Tibial artery (tissue), 4 donors: ENCODE measurements at places on chromosomes 5 and 9.

- DNase-seq: no peak
These were observed 569 bp downstream of the YIPF5 start for GRCh38 chr5:144169904-144170275.

DNA sequence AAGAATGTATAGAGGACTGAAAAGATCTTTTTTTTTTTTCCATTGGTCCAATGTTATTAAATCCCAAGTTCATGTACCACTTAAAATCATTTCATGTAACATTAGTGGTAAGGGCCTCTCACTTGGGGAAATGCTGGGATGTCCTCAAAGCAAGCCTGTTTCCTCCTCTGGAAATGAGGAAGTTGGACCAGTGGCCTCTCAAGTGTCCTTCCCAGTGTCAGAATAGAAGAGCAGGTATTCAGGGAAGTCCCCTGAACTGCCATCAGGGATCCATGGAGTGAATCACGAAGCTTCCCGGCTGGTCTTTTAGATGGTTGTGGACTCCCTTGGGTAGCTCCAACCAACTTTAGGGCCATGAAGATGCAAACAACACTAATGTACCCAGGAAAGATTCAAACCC, 55.2 kb upstream of the AFAP1L1 start:
- no peak for DNase-seq

GRCh38 chr9:117596678-117597077, 107.5 kb upstream of the TLR4 start:
- no peak for DNase-seq

- DNase-seq: no peak
These were observed 25.6 kb upstream of the TUSC1 start for GRCh38 chr9:25703701-25704357.

DNA sequence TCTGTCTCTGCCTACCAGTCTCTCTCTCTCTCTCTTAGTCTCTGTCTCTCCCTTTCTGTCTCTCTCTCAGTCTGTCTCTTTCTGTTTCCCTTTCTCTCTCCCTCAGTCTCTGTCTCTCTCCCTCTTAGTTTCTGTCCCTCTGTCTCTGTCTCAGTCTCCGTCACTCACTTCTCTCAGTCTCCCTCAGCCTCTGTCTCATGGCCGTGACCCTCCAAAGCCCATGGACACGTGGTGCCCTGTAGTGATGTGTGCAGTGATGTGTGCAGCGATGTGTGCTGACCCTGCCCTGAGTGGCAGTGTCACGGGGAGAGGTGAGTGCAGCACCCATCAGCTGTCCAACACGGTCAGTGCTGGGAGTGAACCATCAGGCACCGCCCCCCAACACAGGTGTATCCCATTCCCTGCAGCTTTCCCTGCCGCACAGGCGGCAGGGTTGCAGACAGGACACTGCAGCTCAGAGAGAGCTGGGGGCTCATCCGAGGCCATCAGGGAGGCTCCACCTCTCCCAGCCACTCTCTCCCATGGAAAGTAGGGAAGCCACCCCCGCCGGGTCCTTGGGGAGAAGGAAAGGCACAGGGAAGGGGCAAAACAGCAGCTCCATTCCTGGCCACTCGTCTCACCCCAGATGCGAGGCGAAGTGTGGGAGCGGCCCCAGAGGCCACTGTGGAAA, 794 bp upstream of the LRRC14B start:
- DNase-seq: no peak

- DNase-seq: no peak
These were observed 50.3 kb downstream of the RFX3 start for GRCh38 chr9:3475300-3476020.

DNA sequence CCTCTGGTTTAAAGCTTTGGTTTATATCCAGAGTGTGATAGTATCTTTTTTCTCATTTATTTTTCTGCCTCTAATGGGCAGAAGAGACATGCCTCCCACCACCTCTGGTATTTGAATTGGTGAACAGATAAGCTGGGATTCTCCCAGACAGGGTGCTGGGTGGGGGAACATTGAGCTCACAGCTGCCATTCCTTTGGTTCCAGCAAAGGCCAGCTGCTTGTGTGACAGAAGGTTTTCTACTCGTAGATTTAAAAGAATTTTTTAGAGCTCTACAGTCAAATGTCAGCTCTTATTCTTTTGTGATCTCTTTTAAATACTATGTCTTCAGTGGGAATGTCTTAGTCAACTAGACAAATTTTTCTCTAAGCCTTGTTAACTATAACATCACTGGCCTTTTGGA, 54.7 kb upstream of the ADAMTS16 start:
- DNase-seq: no peak

- DNase-seq: no peak
These were observed 356.3 kb downstream of the CSNK1G3 start for GRCh38 chr5:123868267-123868666.

GRCh38 chr9:80382211-80382891, 810.6 kb downstream of the TLE4 start:
- DNase-seq: no peak

DNA sequence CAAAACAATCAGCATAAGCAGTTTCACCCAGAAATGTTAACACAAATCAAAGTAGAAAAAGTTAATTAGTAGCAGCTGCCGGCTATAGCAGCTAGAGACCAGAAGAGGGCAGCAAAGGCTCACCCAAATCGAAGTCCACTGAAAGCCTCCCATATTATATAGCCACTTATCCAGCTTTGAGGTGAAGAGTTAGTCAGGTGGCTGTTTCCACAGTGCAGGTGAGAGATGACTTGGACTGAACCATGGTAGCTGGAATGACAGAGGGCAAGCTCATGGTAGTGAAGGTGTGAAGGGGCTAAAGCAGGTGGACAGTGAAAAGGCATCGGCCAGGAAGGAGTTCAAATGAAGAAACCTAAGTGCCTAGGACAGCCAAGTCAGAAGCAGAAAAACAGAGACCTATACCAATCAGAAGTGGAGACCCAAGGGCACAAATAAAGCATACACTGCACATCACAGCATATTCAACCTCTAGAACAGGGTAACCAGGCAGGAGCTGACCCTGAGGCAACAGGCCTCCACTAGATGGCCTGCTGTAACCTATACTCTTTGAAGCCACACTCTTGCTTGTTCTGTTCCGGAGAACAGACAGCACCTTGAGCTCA, 7.2 kb upstream of the RNF38 start:
- peak; percentile 49 for DNase-seq

GRCh38 chr5:85000671-85001070, 616.0 kb upstream of the EDIL3 start:
- DNase-seq: no peak

- DNase-seq: no peak
These were observed 2262.8 kb upstream of the ACO1 start for GRCh38 chr9:30121611-30122010.

GRCh38 chr9:68669218-68669617, 35.8 kb upstream of the PIP5K1B start:
- DNase-seq: no peak

DNA sequence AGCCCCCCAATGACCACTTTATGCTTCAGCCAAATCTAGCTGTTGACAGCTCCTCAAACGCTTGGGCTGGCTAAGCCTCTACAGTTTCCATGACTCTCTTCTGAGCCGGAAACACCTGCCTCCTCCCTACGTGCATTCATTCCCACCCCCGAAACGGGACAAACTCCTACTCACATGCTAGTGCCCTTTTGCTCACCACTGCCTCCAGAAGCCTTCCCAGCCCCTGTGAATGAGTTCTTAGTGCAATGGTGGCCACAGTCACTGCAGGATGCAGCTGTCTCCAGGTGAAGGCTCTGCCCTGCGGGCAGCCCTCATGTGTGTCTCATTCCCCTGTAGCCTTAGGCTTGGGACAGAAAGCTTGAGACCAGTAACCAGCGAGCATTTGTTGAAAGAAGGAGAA, 68.8 kb upstream of the DAB2IP start:
- no peak for DNase-seq

DNA sequence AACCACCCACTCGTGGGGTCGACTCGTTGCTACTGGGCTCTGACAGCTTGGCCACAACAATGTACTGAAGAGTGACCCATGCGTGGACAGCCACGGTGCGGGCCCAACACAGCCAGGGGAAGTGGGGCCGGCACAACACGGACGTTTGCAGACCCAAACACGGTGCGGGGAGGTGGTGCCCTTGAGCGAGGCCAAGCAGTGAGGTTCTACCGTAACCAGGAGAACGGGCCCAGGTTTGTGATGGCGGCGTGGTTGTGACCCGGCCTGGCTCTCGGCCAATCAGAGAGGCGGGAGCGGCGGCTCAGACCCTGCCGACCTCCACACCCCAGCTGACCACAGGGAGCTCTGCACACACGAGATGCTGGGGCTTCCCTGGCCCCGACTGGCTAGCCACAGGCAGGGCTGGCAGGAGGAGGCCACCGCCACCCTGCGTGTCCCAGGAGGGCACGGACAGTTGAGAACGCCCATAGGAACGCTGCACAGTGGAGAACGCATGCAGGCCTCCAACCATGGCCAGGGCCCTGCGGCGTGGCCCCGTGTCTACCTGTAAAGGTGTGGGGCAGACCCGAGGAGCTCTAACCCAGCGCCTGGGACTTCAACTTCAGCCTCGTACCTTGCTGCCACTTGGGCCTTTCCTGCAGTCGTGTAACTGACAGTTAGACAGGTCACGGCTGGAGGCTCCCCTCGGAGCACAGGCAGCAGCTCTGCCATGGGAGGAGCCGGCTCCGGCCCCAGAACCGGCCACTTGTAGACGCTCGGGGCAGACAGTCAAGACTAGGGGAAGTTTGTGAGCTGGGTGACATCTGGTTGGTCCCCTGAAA, 13.7 kb downstream of the BRD3 start:
- DNase-seq: no peak

DNA sequence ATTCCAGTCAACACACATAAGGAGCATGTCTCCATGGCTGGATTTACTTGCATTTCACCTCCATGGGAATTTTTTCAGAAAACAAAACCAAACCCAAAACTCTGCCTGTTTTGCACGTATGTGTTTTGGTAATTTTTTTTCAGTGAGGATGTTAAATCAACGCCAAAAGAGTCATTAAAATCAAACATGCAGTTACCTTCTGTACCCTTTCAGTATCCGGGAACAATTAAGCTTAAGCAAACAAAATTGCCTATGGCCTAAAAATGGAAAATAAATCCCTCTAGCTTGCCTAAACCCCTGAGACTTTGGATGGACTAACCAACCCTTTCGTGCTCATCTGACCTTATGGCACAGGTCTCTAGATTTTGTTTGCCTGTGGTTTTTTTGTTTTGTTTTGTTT, 209.2 kb upstream of the KLF4 start:
- DNase-seq: no peak

- no peak for DNase-seq
These were observed 15.5 kb upstream of the FCN1 start for GRCh38 chr9:134933076-134933659.

- DNase-seq: no peak
These were observed 478.4 kb upstream of the DAP start for GRCh38 chr5:11239261-11240015.

- DNase-seq: no peak
These were observed 3.9 kb downstream of the ZDHHC12 start for GRCh38 chr9:128719919-128720605.

DNA sequence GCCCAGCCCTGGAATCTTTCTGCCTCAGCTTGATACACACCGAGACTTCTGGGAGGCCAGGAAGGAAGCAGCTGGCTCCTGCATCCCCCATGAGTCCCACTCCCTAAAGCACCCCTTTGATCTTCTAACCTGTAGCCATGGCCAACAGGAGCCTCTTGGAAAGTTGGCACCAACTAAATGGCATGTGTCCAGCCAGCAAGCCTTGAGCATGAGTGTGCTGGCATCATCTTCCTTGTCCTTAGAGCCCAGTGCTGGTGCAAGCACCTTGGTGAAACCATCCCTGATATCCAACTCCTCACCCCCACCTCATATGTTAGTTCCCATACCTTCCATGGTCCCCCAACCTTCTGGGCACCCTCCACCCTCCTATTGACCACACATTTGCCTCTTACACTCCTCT, 130.4 kb downstream of the CRB2 start:
- no peak for DNase-seq
